Endodermal cell (in vitro differentiated cells): ENCODE measurements at places on chromosomes 3 and 15.

DNA sequence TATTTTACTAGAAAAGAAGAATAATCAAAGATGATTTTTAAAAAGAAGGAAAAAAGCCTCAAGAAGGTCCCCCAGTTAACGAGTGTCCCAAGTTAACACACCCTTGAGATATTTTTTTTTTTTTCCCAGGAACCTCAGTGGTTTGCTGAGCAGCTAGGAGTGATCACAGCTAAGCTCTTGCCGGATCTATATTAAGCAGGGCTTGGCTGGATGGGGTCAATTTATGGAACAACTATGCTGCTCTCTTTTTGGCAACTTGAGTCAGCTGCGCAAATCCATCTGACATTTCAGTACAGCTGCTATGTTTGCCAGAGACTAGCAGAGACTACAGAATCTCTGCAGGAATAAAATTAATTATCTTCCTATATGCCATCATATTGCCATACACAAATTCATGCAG, at the start of gene LMOD3:
TSS of gene LMOD3 (minus strand) at position 193 of the 400 bp plus-strand sequence. CDS start 209 bp downstream, outside the sequence.
- H3K36me3 ChIP-seq = no peaks in the 10 kb centered on the region
- no peaks in the 10 kb centered on the region for H3K4me1 ChIP-seq
- no peak within 1 kb of the TSS for H3K27ac ChIP-seq
- H3K27me3 ChIP-seq = no peaks in the 10 kb centered on the region

GRCh38 chr3:71421475-71421819, 162.1 kb downstream of the FOXP1 start:
- H3K36me3 ChIP-seq = no peaks in the 10 kb centered on the region
- no peaks in the 10 kb centered on the region for H3K4me1 ChIP-seq
- no peak for DNase-seq

GRCh38 chr3:43637702-43638101, 15.9 kb upstream of the ANO10 start:
- no peak for DNase-seq
- no peaks in the 10 kb centered on the region for H3K27me3 ChIP-seq
- H3K27ac ChIP-seq = no peak overlapping the region
- H3K4me1 ChIP-seq = no peaks in the 10 kb centered on the region
- H3K36me3 ChIP-seq = no peaks in the 10 kb centered on the region

DNA sequence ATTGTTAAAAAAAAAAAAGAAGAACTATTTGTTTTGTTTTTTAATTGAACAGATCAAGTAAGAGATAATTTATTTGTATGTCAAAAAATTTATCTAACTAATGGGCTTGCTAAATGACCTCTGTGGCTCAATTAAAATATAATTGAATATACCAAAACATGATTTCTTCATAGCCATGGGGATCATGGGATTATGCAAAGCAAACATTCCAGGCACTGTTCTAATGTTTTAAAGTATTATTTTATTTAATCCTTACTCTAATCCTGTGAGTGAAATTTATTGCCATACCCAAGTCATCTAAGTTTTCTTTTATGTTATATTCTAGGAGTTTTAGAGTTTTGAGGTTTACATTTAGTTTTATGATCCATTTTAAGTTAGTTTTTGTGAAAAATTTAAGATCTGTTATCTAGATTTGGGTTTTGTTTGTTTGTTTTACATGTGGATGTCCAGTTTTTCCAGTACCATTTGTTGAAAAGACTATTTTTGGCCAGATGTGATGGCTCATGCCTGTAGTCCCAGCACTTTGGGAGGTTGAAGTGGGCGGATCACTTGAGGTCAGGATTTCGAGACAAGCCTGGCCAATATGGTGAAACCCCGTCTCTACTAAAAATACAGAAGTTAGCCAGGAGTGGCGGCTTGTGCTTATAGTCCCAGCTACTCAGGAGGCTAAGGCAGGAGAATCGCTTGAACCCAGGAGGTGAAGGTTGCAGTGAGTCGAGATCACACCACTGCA, 52.3 kb upstream of the CNOT10 start:
- no peaks in the 10 kb centered on the region for H3K36me3 ChIP-seq
- no peaks in the 10 kb centered on the region for H3K4me1 ChIP-seq
- no peak overlapping the region for H3K27ac ChIP-seq
- H3K27me3 ChIP-seq = no peaks in the 10 kb centered on the region

DNA sequence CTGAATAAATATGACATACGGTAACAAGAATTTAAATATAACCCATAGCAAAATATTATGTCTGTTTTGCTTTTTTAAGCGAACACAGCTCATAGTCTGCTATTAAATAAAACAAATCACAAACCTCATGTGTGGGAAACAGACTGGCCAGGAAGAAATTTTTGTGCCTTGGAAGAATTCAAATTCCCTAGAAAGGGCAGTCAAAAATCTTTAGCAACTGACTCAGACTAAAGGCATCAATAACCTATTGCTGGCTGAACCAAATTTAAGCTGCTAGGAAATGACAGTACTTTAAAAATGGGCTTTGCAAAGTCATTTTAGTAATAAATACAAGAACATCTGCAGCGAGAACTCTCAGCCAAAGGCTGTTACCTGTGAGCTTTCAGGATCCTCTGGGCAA, 151.4 kb downstream of the PLD1 start:
- H3K4me3 ChIP-seq = no peak overlapping the region
- H3K36me3 ChIP-seq = no peaks in the 10 kb centered on the region
- no peak for DNase-seq
- H3K27ac ChIP-seq = no peak overlapping the region
